ENCODE measurements at places on chromosomes 3 and 15. TPM values are rescaled to one million over a fixed set of nuclear protein-coding genes. Genes with fewer than 3 reads are reported as not detected.

Gene HGD
- 0.36 TPM for polyA plus RNA-seq

Gene CCR4
- polyA plus RNA-seq, result 0.07 TPM

Gene TMEM207
- not detected for polyA plus RNA-seq

DNA sequence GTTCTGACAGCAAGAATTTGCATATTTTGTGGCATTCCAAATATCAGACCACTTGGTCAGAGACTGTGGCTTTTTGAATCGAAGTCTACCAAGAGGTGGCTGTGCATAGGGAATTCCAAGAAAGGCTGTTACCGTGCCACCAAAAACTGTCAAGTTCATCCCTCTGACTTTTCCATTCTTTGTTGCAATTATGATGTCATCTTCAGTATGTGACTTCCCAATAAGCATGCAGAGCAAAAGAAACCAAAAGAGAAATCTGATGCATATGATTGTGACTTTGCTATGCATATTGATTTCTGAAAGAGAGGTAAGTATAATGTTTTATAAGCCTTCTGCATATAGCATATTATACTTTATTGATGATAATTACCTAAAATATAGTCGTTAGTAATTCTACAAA lies 6.5 kb downstream of the BCHE start:
- DNase-seq, result no peak

DNA sequence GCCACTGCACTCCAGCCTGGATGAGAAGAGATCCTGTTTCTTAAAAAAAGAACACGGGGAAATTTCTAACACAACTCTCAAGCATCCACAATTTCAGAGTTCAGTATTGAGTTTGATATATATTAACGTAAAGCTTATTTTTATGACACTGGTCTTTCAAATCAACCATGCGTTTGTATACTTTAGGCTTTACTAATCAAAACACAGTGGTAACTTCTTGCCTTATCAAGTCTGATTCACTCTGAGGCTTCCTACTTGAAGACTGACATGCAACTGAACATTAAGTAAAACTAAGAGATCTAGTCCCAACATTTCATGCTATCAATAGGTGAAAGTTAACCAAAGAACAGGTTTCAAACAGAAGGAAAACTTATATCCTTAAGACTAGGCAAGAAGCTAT lies 46.7 kb downstream of the PRTG start:
- no peak for DNase-seq

DNA sequence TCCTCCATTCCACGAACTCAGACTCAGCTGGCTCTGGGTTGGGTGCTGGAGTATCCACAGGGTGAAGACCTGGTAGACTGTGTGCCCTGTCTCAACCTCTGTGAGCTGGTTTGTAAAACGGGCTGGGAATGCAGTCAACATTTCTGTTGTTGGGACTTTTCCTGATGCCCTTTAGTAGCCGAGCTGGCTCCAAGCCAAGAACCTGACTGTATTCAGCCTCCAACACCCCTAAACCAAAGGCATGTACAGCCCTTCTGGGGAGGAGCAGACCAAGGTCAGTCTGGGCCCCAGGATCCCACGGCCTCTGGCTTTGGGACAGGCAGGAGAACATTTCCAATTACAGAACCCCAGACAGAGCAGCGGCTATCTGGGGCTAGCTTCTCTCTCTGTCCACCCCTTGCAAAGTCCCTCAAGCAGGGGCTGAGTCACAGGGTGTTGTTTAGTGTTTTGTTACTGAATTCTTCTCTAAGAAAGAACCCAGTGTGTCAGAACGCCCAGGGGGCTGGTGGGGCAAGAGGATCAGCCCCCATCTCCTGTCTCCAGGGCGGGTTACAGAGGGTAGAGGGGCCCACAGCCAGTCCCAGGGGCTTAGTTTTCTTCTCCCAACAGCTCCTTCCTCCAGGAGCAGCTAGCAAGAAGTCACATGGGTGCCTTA lies 56.8 kb upstream of the SLC6A6 start:
- DNase-seq, result no peak
